ENCODE measurements at places on chromosomes 1 and 21.
A peak's percentile ranks its signal among the peaks of the same experiment; 100 is the strongest.

GRCh38 chr1:100512803-100513352 is 25.1 kb upstream of the GPR88 start:
- no peak for DNase-seq

GRCh38 chr1:76715474-76715873 is 151.8 kb upstream of the ST6GALNAC5 start:
- no peak for DNase-seq

DNA sequence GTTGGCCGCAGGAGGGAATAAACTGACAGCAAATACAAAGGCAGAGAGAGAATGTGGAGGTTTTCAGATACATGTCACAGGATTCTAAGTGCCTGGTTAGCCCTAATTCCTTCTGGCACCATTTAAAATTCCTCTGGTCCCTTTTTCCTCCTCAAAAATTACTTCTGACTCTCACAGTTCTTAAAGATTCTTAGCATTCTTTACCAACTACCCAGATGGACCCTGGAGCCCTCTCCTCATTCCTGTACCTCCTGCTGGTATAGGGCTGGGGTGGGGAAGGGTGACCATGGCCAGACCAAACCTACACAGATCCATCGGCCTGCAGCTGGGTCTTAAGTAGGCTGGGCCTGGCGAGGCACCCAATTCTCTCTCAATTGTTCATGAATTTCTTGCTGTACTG is 7.2 kb downstream of the MKNK1 start:
- no peak for DNase-seq

DNA sequence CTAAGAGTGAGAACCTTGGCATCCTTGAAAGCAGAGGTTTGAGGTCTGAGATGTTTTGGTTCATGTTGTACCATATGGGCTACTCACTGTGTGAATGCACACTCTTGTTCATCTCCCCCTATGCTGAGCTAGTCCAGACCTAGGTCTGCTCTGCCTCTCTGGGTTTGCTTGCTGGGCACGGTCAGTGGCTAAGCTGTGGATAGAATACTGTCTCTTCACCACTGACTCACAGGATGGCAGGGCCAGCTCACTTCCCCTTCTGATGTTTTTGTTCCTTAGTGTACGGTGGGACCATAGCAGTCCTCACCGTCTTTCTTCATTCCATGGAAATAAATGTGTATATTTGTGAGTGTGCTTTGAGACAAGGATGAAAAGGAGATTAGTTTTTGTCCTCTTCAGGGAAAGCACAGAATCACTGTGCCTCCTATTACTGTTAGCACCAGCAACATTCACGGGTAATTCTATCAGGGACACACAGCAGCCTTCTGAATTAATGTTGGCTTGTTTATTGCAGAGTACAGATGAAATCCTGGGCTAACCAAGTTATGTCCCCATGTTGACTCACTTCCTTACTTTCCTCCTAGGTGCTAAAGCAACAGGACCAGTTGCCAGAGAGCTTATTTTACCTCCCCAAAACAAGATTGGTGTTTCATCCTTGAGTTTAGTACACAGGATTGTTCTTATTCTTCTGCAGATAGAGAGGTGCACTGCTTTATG is 56.9 kb upstream of the IVNS1ABP start:
- no peak for DNase-seq

GRCh38 chr1:181202986-181203555 is 114.6 kb downstream of the IER5 start:
- DNase-seq: peak; percentile 29

DNA sequence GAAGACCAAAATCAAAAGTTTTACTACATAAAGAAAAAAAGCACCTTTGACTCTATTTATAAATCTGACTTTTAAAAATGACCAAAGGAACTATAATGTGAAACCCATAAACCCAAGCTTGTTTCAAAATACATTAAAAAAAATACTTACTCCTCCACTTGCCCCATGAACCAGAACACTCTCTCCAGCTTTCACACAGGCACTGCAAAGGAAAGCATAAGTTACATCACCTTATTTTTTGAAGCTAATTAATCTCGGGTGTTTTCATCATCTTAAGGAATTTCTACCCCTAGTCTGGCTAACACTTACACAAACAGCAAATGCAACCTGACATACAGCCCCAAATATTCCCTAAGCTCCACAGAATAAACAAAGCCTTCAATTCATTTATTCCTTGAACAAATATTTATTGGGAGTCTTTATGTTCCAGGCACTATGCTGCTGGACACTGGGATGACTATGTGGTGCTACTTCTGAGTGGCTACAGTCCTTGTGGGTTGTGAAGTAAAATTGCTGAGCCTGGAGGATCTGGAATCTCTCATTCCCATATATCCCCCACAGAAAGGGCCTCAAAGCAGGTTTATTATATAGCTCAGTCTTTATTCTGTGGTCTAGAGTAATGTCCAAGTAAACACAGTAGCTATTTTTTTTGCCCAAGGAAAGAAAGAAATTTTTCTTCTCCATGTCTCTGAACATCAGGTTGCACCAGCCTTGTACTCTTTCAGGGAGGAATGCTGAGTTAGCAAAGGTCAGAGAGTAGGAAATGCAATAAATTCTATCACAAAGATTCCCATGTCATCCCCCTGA is 18.2 kb downstream of the CRYZ start:
- DNase-seq: no peak

DNA sequence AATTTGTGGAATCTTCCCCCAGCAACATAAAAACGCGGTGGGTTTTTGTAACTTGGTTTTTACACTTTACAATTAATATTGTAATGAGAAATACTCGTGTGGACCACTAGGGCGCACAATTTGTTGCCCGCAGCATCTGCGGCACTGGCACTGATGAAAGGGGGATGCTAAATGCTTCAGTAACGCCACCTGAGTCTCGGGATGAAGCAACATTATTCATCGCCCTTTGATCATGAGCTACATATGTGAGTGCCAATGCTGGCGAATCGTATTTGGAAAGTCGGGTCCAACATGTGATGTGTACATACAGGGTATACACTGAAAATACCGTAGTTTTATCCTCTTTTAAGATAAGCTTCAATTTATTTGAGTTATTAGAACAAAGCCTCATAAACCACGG is 34.2 kb upstream of the COX20 start:
- peak; percentile 48 for DNase-seq

- no peak for DNase-seq
These were observed 108.9 kb downstream of the TAS1R2 start for GRCh38 chr1:18750600-18750999.

- no peak for DNase-seq
These were observed 3.9 kb upstream of the CD1C start for GRCh38 chr1:158285756-158286241.

GRCh38 chr1:175536921-175537320 is 206.5 kb downstream of the TNR start:
- DNase-seq: no peak

- no peak for DNase-seq
These were observed 37.4 kb downstream of the PRDM2 start for GRCh38 chr1:13737398-13737797.

DNA sequence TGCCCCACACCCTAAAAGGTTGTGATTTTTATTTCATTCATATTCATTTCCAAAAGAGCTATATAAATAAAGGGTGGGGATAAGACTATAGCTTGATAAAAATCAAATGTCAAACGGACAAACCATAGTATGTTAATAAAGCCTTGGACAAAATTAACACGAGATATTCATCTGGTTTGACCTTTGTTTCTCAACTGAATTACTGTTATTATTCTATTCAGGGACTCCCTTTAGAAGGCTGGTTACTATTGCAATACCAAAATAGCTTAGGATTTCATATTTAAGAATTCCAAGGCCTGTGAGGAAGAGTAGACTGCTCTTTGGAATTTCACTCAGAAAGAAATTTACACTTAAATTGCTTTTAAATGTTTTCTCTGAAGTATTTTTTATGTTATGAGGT is 10.2 kb upstream of the PALMD start:
- DNase-seq: no peak

DNA sequence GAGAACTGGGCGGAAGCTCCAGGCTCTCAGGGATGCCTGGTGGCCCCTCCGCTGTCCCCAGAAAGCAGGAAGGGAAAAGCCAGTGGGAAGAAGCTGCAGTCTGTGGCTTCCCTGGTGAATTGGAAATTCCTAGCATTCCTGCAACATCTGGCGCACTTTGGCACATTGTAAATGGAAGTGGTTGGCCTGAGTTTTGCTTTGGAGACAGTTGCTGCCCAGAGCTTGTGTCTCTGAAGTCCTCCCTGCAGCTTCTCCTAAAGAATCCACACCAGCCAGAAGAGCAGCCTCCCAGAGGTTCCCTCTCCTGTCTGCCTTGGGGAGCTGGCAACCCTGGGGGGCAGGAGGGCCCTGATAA is 48.2 kb downstream of the ARHGEF10L start:
- DNase-seq: no peak

DNA sequence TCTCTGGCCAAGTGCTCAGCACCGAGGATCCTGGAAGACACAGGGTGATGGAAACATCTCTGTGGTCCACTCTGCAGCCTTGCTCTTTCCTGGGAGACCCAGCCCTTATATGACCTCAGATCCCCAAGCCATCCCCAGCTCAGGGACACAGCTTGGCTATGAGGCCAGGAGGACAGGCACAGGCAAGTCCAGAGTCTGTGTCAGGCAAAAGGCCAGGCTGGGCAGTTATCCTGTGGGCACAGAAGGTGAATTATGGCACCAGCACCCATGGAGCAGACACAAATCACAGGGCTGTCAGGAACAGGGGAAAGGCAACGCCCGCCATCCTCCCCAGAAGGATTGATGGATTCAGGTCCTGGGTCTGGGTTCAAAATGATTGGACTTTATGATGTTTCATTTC is 52.1 kb upstream of the SCMH1 start:
- DNase-seq: no peak

GRCh38 chr1:2212532-2213491 is 15.3 kb upstream of the SKI start:
- DNase-seq: no peak
